Inflammatory macrophage treated with lipopolysaccharide for 1 hour (primary cell): ENCODE measurements at places on chromosomes 5 and 9.

DNA sequence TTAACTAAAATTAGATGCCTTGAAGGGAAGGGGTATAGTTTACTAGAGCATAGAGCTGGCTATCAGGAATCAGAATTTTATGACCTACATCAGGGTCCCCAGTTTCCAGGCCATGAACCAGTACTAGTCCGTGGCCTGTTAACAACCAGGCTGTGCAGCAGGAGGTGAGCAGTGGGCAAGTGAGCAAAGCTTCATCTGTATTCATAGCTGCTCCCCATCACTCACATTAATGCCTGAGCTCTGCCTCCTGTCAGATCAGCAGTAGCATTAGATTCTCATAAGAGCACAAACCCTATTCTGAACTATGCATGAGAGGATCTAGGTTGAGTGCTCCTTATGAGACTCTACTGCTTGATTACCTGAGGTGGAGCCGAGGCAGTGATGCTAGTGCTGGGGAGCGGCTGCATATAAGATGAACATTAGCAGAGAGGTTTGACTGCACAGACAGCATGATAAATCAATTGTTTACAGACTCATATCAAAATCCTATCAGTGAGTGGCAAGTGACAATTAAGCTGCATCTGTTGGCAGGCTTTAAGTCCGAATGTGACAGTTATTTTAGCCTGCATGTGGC is 44.6 kb downstream of the TAF11L14 start:
- DNase-seq, result no peak

DNA sequence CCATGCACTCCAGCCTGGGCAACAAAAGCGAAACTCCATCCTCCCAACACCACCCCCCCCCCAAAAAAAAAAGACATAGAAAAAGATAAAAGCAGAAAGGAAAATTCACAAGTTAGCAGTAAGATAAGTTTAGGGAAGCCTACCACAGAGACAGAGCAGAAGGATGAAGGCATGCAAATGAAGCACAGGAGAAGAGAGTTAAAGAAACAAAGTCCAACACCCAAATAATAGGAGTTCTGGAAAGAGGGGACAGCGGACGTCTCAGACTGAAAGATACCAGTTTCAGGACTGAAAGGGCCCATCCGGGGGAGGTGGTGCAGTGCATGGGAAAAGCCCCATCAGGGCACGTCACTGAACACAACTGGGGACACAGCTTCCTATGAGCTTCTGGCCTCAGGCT is 54.3 kb downstream of the OTULIN start:
- no peak for DNase-seq

DNA sequence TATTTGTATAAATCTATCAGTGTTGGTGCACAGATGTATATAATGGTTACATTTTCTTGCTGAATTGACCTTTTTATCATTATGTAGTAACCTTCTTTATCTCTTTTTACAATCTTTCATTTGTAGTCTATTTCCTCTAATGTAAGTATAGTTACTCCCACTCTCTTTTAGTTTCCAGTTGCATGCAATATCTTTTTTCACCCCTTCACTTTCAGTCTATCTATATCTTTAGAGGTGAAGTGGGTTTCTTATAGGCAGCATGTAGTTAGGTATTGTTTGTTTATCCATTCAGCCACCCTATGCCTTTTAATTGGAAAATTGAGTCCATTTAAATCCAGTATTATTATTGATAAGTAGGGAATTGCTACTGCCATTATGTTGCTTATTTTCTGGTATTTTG is 6.1 kb upstream of the EMB start:
- no peak for DNase-seq

GRCh38 chr5:73952872-73953271 is 326.9 kb downstream of the ARHGEF28 start:
- no peak for DNase-seq

DNA sequence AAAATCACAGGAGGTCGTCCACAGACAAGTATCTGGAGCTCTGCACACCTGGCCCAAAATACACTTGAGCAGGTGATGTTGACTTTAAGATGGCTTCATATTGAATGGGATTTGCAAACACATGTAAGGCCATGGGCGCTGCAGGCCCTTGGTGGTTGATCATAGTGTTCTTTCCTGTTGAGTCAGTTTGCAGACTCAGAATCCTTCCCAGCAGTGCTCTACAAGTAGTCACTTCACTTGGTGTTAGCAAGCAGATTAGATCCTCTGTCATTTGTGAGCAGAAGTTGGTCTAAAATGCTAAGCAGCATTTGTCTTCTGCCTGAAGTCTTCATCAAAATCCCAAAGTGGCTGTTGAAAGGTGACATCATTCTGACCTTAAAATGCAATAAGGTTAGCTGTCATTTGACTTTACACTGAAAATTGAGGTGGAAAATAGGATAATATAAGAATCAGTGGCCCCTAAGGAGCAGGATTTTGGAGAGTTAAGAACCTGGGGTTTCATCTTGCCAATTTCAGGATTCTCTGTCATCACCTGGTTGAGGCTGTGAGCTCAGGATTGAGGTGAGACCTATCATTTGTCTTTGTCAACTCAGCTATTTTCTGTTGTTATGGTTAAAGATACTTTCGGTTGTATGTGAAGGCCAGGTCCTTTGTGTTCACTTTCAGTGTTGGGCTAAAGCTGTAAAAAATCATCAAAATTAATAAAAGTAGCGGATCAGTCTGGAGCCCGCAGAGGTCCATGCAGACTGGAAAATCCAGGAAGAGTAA is 114.5 kb downstream of the LRRC70 start:
- DNase-seq, result no peak

DNA sequence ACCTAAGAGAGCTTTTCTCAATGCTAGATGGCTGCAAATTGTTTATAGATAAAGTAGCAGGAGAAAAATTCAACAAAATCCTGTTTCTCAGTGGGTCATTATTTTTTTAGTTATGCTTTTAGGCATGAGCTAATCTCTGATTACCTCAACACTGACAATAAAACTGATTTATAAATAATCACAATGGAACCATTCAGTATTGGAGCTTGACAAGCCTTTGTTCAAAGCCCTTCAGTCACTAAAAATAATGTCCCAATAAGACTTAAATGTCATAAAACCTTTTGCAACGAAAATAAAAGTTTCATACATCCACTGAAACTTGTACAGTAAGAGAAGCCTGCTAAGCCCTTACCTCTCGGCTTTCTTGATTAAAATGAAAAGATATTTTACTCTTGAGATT is 27.2 kb downstream of the PTPDC1 start:
- no peak for DNase-seq
